ENCODE measurements at places on chromosomes 11 and 22.

DNA sequence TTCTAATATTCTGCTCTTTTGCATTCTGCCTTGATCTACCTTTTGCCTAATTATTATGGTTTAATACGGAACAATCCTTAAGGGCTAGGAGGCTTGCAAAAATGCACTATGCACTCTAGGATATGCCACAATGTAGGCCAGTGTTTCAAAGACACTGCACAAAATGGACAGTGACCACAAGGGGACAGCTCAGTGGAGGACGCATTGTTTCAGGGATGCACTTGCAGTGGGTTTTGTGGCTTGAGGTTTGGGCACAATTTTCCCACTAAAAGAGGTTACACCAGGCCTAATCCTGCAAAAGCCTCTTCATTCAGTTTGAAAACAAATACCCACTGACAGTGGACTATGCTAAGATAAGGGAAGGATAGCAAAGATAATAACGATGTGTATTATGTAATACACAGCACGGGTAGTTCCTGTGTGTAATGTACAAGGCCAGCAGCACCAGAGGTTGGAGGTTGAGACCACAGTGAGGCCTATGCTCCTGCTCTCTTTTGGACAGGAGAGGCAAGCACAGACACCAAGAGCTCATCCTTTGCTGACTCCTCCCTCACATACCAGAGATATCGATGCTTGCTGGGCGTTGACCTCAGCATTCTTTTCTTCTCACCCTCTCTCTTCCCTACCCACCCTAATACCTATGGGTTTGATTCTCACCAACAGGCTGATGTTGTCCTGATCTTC, 12.7 kb downstream of the MAP6 start:
- peak; percentile 44 for DNase-seq

DNA sequence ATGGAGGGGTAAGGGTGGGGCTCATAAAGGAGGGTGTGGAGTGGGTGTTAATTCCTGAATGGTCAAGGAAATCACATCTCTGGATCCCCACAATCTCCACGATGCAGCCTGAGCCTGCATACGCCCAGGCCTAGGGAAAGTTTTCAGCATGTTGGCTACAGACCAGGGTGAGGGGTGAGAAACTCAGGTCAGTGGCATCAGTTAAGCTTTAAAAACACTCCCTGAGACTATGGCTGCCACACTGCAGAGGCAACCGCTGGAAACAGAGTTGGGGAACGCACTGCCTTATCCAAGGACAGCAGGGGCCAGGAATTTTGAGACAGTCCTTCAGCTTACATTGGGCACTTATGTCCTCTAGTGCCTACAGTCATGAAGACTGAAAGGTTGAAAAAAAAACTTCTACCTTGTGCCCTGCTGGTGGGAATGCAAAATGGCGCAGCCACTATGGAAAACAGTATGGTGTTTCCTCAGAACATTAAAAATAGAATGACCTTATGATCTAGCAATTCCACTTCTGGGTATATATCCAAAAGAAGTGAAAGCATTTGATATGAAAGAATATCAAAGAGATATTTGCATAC, 19.7 kb downstream of the DKK3 start:
- no peak for DNase-seq

- no peak for DNase-seq
Observed at GRCh38 chr22:41935015-41935351, 8.4 kb upstream of the TNFRSF13C start.

DNA sequence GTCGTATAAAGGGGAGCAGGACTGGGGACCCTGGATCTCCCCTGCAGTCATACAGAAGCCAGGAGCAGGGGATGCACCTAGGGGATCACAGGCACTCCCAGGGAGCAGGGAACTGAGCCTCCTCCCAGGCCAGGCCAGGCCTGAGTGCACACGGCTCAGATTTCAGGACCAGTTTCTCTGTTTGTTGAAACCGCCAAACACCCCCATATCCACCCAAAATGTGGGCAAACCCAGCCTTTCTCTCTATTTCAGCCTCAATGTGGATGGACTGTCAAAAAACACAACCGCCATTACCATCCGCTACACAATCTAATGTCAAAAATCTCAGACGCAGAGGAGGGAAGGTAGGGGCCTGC, 17.5 kb downstream of the MN1 start:
- no peak for DNase-seq

- no peak for DNase-seq
Observed at GRCh38 chr11:108754901-108755625, 90.2 kb downstream of the DDX10 start.

DNA sequence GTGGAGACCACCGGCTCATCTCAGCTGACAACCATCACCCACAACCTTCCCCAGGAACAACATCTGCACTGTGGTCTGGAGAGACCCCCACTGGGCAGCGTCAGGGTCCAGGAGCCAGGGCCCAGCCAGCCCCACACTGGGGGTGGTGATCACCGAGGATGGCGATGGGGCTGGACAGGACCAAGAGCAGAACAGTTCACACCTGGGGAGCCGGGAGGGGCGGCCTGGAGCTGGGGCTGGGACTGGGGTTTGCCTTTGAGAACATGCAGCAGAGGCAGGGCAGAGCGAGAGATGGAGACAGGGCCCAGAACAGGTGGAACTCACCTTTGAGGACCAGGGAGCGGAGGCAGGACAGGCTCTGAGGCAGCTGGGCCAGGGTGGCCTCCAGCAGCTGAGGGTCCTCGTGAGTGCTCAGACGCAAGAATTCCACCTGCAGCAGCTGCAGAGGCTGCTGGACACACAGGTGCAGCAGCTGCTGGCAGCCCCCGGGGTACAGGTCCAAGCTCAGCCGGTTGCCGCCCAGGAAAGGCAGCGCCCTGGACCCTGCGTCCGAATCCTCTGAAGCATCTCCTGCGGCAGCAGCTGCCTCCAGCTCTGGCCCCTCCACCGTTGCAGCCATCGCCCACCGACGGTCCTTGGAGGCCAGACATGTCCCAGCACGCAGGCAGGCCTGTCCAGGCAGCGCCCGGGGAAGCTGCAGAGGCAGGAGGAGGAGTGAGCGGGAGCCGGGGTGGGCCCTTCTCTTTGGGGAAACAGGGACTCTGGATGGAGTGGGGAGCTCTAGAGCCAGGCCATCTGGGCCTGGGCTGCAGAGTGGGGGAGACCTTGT, 1.0 kb downstream of the PIDD1 start:
- no peak for DNase-seq

DNA sequence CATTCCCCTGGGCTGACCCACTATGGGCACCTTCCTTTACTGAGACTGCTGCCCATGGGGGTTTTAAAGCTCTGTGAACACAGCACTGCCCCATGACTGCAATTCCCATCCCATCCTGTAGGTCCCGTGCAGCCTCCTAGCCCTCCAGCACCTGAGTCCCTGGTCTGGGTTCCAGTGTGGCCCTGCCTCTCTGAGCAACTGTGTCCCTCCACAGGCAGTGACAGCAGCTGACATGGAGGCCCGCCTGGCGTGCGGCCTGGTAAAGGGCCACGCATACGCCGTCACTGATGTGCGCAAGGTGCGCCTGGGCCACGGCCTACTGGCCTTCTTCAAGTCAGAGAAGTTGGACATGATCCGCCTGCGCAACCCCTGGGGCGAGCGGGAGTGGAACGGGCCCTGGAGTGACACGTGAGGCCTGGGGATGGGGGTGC, 12.6 kb downstream of the OMP start:
- DNase-seq = peak; percentile 37

DNA sequence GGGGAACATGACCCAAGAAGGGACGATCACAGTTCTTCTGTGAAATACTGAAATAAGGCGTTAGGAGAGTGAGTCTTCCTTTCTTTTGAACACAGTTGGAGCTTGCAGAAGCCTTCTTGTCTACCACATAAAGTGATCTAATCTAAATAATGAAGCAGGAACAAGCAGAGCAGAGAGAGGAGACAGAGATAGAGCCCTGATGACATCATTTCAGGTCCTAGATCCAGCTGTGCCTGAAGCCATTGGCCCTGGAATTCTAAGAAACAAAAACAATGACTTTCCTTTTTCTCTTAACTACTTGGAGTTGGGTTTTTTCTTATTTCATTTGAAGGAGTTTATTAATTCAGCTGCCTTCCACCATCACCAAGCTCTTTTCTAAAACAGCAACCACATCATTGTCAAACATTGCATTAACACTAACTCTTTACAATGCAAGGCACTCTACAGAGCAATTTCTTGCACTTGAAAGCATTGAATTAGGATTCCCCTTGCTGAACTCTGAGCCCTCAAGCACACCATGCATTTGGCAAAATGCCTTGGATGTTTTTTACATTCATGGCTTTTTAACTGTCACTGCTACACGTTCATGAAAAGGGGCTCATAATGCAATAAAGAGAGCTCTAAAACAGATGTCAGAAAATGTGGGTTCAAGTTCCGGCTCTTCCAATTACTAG, 117.2 kb upstream of the TIMP3 start:
- peak; percentile 39 for DNase-seq

- peak; percentile 27 for DNase-seq
Observed at GRCh38 chr22:23147617-23148387, 2.5 kb downstream of the RAB36 start.

GRCh38 chr11:3140291-3140603, 24.9 kb downstream of the OSBPL5 start:
- no peak for DNase-seq

- DNase-seq = no peak
Observed at GRCh38 chr11:9028581-9028980, 24.8 kb upstream of the NRIP3 start.

GRCh38 chr11:65891219-65892136, 1.0 kb downstream of the CCDC85B start:
- DNase-seq = peak; percentile 77

GRCh38 chr22:39117585-39118191, 20.6 kb downstream of the APOBEC3H start:
- peak; percentile 80 for DNase-seq

DNA sequence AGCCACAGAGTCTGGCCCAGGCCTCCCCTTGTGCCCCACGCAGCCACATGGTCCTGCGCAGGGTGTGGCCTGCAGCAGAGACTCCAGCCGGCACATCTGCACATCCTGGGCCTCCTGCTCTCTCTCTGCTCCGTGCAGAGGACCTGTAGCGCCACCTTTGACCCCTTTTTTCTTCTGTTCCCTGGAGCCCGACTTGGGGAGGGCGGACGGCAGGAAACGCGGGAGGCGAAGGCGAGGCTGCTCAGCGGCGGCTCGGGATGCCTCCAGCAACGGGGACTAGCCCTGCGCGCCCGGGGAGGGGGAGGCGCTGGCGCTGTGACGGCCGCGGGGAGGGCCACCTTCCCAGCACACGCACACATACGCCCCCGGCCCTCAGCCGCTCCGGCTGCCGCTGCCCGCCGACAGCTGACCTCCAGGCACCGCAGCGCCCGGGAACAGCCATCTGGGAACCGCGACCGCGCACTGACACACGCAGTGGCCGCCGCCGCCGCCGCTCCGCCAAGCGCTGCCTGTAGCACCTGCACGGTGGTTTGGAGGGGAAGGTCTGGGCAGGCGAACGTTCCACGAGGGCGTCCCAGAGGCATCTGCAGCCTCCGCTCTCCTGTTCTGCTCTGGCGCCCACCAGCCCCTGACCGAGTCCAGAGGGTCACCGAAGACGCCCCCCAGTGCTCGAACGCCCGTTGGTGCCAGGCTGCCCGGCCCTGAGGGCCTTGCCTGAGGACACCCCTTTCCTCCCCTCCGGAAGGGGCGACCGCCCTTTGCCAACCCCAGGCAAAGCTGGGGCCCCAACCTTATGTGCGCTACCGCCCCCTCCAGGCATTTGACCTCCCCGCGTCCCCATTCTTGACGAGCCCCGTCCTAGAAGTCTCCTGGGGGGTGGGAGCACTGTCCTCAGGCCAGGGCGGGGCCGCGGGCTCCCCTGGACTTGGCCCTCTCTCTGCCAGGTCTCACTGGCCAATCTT, 16.9 kb upstream of the C22orf42 start:
- no peak for DNase-seq

- DNase-seq = no peak
Observed at GRCh38 chr11:108858622-108859021, 193.8 kb downstream of the DDX10 start.

DNA sequence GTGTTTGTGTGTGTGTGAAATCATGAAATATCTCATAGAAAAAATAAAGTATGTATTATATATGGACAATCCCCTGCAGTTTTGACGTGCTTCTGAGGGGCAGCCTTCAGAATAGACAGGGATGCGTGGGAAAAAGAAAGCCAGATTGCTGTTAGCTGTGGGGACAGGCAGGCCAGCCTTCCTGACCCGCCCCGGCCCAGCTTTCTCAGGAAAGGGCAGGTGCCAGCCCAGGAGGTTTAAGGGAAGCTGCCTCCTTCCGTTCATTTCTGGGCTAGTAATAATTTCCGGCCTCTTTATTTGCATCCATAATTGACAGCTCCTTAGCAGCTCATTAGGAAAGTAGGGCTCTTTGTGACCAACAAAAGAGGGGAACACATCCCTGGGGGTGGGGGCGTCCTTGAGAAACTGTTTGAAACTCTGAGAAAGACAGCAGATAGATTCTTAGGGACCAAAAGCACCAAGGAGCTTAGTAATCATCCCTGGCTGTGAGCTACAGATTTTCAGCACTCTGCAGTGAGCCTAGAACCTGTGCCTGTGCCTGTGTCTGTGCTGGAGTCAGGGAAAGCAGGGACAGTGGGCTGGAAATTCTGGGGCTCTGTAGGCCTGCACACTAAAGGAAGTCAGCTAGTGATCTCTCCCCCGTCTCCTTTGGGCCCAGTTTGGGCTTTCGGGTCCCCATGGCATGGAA, 632.9 kb upstream of the CADM1 start:
- DNase-seq = no peak

DNA sequence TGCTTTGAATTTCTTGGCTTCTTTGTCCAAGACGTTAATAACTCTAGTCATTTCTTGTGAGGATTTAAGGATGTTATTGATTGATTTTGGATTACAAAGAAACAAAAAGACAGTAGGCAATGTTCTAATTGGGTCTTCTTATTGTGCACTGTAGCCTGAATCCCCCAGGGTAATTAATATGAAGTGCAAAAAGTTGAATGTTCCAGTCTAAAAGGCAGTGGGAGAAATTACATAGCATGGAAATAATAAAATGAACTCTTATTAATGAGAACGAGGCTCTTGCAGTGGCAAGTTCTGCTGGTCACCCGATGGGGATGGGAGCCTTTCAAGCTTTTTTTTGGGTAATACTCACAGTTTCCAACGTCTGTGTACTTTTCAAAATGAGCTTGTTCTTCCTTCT, 45.6 kb downstream of the UBASH3B start:
- DNase-seq = no peak

DNA sequence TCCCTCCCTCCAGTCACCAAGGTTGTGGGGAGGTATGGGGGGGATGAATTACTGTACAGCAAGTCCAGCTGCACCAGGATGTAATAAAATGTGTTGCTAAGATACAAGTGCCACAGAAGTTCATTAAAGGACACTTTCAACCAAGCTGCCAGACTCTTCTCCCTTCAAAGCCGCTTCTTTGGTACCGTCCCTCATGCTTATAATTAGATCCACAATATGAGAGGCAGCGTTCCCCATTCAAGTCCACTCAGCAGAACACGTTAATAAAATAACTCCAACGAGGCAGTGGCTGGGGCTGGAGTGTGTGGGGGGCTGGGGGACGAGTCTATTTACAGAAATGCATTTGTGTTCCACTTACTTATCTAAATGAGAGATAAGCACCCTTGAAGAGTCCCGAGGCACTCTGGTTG, 14.7 kb downstream of the PHF21B start:
- DNase-seq = no peak

DNA sequence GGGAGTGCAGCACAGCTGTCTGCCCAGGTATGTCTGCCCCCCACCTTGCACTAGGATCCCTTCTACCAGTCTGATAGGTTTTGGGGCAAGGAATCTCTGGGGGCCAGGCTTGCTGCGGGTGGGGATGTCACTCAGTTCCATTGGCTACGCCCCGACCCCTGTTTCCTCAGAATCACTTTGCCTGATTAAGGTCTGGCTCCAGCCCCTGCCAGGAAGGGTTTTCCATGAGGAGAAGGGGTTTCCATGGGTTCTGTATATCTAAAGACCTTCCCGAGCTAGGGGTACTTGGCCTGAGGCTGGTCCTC, 14.0 kb downstream of the OTOG start:
- DNase-seq = no peak

All from hematopoietic multipotent progenitor cell treated with erythropoietin and hydrocortisone succinate and interleukin-3 and kit ligand, for 4 days (in vitro differentiated cells).